ENCODE measurements at places on chromosomes 3 and 15. TPM values are rescaled to one million over a fixed set of nuclear protein-coding genes. Genes with fewer than 3 reads are reported as not detected.

GRCh38 chr3:8617921-8618320 lies 26.7 kb downstream of the SSUH2 start:
- DNase-seq: no peak

DNA sequence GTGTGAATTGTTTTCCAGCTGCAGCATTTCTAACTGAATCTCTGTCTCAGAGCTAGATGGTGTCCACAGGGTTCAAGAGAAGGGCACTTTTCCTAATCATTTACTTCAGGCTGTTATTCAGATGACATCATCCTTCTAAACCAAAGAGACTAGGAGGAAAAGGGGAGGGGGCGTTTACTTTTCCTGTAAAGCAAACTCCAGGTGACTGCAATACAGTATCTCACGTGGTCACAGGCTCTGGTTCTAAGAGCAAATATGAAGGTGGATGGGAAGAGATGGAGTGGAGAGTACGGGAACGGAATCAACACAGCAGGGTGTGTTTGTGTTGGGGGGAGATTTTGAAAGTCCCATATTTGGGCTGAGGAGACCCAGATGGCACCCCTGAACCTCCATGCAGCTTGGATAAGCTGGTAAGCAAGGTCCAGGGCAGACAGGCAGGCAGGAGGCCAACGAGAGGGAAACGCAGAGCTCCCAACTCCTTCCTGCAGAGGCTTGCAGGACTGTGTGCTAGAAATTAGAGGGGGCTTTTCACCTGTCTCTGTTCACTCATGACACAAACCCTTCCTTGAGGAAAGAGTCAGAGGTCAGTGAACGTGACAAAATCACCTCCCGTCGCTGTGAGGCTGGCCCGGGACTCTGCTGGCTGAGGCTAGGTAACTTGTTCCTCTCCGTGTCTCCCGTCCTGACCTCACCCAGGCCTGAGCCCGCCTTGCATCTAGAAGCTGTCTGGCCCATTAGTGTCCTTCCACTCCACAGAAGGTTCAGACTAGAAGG lies 151.2 kb downstream of the OPA1 start:
- DNase-seq: no peak

DNA sequence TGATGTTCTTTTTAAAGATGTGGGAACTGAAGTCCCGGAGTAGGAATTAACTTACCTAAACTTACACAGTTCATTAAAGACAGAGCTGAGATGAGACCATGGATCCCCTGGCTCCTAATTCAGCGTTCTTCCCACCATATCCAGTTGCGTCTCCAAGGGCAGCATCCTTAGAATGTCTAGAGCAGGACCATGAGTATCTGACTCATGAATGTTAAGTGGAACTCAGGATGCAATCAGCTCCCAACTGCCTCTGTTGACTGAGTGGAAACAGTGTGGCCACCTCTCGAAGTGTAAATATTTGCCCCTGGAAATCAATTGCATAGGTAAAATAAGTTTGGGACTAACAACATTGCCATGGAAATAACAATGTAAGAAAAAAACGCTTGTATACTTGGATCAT lies 2.5 kb downstream of the SNTN start:
- no peak for DNase-seq

DNA sequence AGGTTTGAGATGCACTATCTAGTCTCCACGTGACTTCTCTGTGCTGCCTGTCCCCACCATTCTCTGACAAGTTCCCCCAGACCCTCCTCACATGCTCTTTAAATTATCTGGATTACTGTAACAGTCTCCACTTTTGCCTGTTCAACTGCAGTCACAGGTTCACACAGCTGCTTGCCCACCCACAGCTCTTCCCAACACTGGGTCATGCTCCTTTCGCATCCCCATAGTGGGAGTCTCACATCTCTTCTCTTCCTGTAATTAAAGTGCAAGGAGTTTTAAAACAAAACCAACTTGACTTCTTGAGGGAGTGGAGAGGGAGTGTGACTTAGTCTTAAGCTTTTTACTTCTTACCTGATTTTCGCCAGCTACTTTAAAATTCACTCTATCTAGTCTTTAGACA lies 178.8 kb downstream of the PLCL2 start:
- DNase-seq: no peak

Gene SHF
- total RNA-seq: 8.6 TPM

Gene IQSEC1
- 25.0 TPM for total RNA-seq

Measured in activated naive CD4-positive, alpha-beta T cell treated with anti-CD3 and anti-CD28 coated beads, Interleukin-2, amount 50 U/mL, for 72 hours (primary cell).